Fibroblast of skin of abdomen (primary cell): ENCODE measurements at places on chromosomes 7 and 10.
A peak's percentile ranks its signal among the peaks of the same experiment; 100 is the strongest.

DNA sequence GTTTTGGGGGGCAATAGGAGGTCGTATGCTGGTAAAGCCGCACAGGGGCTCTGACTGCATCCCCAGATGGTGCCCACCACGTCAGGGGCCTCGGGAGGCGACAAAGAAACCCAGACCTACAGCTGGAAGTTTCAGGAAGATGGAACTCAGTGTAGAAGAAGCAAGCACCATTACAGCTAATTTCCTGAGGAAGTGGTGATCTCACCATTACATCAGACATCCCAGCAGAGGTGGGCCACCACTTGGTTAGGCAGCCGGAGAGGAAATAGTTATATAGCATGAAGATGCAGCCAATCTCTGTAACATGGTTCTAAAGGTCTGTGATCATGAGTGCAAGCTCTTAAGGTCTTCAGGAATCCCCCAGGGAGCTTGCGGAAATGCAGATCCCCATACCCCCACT lies 127.3 kb upstream of the PCBD1 start:
- no peak for DNase-seq

DNA sequence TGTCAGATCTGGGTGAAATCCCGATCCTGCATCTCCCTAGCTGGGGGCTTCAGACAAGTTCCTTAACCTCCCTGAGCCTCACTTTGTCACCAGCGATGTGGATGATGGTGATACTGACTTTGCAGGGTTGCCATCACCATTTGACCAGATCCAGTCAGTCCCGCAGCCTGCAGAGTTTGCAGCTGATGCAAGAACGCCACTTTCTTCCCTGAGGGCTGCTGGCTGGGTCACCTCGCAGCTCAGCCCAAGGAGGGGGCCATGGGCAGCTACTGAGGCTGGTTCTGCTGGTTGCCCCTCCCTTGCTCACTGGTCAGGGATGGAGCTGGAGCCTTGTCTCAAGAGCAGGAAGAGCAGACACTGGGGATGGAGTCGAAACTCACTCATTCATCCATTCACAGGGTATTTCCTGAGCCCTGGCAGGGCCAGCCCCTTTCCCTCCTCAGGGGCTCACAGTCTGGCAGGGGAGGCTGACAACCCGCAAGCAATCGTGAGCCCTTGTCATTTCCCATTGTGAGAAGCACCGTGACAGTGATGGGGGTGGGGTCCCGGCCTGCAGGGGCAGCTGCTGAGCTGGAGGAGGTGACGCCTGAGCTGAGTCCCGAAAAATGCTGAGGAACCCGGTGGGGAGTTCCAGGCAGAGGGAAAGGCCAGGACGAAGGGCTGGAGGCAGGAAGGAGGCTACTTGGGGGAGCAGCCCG lies 111.1 kb upstream of the TCF7L2 start:
- DNase-seq: no peak

DNA sequence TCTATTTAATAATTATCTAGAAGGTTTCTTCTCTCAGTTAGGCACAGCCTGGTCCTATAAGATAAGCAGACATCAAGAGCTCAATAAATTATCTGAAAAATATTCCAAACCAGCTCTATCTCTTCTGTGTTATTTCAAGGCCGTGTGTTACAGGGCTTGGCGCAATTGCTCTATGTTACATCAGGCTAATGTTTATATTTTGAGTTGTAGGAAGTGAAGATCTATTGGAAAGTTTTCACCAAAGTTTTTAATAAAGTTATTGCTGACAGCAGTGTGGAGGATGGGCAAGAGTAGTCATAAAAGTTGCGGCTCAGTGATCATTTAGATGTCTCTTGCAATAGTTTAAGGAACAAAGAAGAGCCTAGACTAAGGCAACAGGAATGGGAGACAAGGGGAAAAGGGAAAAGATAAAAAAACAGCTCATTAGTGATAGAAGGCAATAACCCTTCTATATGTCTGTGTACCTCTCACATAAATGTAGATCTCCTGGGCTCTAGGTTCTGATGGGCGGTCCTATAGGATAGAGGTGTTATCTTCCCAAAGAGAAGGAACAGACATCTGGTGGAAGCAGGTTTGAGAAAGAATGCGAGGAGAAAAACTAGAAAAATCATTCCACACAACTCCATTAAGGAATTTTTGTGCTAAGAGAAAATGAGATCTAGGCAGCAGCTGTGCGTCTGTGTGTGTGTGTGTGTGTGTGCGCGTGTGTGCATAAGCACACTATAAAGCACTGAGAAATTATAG lies 5.9 kb upstream of the ANKRD7 start:
- peak; percentile 14 for DNase-seq

GRCh38 chr10:21347785-21348170 lies 177.7 kb downstream of the SKIDA1 start:
- DNase-seq: no peak

GRCh38 chr7:26603631-26604030 lies 260.8 kb downstream of the SKAP2 start:
- DNase-seq: no peak

GRCh38 chr10:18290651-18291313 lies 150.6 kb downstream of the CACNB2 start:
- DNase-seq: no peak

GRCh38 chr7:77918676-77919075 lies 120.1 kb downstream of the PHTF2 start:
- DNase-seq: no peak

DNA sequence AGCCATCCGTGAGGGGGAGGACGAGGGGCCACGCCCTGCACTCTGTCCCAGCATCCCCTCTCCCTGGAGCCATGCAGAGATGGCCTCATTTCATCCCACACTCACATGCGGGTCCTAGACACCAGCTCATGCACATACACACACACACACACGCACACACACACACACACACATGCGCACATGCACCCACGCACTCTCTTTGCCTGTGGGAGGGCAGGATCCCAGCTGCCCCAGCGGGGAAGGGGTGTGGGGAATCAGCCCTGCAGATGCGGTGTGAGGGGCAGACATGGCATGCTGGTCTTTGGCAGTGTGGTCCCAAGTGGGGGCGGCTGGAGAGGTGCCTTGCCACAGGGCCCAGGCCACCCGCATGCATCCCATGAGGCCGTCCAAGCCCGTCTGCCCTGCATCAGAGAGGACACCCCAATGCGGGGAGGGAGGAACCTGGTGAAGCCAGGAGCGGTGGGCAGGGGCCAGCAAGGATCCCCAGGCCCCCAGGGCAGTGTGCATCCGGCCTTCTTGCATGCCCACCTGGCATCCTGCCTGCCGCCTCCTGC lies 68.1 kb downstream of the LHPP start:
- DNase-seq: no peak

GRCh38 chr7:25669961-25670841 lies 441.9 kb upstream of the NPVF start:
- peak; percentile 51 for DNase-seq
